Stimulated activated CD4-positive, alpha-beta T cell treated with anti-CD3 and anti-CD28 coated beads, Interleukin-15, amount 100 ng/mL, for 24 hours (primary cell): ENCODE measurements at places on chromosomes 13 and 19.

DNA sequence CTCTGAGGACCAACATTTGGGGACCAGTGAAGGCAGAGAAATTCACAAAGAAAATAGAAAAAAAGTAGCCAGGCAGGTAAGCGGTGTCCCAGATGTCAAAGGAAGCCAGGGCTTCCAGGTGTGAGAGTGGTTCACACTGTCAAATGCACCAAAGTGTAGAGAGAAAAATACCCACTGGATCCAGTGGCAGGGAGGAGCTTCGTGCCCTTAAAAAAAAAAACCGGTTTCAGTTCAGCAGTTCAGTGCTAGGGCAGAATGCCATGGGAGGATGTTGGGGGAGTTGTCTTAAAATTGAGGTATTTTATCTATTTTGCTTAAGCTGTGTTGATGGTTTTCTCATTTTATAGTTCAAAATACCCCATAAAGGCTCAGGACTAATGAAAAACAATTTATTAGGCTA lies 47.8 kb upstream of the C1QTNF9 start:
- no peak for DNase-seq

DNA sequence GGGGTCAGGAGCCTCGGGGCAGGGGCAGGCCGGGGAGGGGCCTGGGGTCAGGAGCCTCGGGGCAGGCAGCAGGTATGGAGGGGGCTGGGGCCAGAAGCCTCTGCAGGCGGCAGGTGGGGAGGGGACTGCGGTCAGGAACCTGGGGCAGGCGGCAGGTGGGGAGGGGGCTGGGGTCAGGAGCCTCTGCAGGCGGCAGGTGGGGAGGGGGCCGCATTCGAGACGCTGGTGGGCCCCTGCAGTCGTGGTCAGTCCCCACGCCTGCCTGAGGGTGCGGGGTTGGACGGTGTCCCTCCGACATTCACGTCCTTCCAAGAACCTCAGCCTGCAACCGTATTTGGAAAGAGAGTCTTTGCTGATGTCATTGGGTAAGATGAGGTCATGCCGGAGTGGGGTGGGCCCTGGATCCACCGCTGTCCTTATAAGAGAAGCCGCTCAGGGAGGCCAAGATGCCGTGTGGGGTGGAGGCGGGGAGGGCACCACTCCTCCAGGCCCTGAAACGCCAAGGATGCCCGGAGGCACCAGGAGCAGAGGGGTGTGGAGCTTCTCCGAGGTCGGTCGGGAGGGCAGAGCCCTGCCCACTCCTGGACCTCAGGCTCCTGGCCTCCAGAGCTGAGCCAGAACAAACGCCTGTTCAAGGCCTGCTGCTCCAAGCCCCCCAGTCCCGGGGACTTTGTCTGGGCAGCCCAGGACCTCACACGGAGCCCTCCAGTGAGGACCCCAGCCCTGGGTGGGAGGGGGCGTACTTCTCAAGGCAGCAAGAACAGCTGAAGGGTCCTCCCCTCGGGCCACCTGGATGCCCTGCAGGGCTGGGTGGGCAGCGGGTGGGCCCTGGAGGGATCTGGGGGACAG lies 30.1 kb downstream of the PIP5K1C start:
- no peak for DNase-seq

DNA sequence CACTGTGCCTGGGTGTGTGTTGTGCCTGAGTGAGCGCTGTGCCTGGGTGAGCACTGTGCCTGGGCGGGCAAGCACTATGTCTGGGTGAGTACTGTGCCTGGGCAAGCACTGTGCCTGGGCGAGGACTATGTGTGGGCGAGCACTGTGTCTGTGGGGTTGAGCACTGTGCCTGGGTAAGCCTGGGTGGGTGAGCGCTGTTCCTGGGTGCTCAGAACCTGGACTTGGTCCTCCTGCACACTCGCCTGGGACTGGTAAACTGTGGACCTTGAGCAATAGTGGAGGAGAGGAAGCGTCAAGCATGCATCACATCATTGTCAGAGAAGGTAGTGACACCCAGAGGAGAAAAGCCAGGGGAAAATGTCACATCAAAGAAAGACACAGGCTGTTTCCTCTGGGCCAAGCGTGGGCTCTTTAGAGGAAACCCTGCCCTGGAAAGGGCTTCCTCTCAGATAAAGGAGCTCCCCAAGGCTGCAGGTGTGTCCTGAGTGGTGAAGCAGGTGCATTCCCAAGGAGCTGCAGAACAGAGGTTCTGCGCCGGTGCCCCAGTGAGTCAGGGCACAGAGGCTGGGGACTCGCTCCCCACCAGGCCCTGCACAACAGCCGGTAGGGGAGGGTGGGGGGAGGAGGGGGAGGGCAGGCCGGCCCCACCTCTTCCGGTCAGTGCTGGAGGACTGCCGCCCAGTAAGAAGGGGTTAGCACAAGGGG lies 141.2 kb downstream of the TEX29 start:
- no peak for DNase-seq

DNA sequence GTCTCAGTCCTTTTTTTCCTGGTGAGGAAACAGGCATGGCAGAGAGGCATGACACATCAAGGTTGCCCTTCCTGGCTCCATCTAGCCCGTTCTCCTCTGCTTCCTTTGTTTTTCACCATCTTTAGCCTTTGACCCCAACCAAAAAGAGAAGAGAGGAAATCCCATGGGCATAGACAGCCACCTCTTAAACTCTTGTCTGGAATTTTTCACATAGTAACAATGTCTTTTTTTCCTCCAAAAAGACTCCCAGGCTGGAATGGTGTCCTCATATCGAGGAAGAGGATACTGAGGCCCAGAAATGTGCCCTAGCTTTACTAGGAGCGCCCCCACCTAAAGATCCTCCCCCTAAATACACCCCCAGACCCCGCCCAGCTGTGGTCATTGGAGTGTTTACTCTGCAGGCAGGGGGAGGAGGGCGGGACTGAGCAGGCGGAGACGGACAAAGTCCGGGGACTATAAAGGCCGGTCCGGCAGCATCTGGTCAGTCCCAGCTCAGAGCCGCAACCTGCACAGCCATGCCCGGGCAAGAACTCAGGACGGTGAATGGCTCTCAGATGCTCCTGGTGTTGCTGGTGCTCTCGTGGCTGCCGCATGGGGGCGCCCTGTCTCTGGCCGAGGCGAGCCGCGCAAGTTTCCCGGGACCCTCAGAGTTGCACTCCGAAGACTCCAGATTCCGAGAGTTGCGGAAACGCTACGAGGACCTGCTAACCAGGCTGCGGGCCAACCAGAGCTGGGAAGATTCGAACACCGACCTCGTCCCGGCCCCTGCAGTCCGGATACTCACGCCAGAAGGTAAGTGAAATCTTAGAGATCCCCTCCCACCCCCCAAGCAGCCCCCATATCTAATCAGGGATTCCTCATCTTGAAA lies at the start of gene GDF15:
Gene GDF15 (plus strand): TSS at position 484 of the 868 bp plus-strand sequence. CDS start 32 bp downstream, at position 516.
- peak; percentile 50 for DNase-seq

DNA sequence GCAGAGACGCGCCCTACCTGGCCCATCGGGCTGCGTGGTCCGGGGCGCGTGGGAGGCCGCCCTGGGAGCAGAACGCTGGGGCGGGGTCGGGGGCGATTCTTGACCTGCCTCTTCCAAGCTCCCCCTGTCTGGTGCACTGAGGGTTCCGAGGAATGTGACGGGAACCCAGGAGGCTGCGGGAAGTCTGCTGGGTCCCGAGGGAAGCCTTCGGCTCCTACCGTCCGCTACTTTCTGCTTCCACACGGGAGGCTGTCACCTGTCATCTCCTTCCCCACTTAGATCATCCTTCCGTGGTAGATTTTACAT lies 781 bp upstream of the SPRYD7 start:
- no peak for DNase-seq

DNA sequence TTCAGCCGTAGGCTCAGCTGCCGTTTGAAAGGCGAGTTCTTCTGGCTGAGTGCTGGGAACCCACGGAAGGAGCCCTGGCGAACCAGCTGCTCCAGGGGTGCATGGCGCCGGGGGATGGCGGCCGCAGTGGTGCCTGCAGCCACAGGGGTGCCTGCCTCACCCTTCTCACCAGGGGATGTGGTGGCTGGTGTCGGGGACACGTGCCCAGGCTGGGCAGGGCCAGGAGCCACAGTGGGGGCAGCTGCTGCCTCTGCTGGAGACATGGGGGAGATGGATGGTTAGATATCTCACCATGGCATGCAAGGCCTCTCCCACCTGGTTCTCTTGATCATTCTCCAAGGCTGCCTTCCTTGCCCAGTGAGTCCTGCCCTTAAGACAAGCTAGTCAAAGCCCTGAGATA lies 17.1 kb downstream of the NUMBL start:
- no peak for DNase-seq

DNA sequence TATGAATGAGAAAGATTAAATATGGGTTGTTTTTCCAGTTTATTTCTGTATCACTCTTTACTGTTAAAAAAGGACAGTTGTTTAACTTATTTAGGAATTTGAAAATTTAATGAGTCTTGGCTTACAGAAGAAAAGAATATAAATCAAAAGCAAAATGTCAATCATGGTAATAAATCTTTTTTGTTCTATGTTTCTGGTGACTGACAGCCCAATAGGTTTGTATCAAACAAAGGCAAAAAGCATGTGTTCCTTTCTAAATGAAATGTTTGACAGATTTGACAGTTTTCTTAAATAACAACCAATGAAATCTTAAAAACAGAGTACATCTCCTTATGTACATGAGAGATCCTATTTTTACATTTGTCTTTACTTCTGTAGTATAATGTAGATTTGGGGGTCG lies 11.0 kb downstream of the PCDH9 start:
- DNase-seq: no peak

DNA sequence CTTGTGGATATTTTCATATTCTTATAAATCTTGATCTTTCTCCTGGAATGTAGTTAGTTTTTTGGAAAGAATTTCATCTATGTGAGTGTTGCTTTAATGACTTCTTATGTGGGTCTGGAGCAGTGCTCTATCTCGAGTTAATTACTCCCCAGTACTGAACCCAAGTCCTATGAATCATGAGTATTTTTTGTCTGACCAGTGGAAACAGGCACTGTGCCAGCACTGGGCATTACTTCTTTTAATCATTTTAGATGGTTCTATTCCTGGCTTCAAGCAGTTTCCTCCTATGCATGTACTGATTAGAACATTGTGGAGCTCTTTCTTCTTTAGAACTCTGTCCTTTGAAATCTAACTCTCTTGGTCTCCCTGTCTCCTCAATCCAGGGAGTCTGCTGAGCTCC lies 466.3 kb downstream of the PCDH17 start:
- no peak for DNase-seq

DNA sequence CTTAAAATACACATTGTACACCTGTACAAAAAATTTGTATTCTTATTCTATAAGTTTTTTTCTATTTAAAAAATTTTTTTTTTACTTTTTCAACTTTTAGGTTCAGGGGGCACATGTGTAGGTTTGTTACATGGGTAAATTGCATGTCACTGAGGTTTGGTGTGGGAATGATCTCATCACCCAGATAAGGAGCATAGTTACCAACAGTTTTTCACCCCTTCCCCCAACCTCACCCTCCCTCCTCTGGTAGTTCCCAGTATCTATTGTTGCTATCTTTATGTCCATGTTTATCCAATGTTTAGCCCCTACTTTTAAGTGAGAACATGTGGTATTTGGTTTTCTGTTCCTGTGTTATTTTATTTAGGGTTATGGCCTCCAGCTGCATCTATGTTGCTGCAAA lies 89.9 kb downstream of the CDK8 start:
- no peak for DNase-seq
